ENCODE measurements at places on chromosomes 5 and 9. TPM values are rescaled to one million over a fixed set of nuclear protein-coding genes. Genes with fewer than 3 reads are reported as not detected.

DNA sequence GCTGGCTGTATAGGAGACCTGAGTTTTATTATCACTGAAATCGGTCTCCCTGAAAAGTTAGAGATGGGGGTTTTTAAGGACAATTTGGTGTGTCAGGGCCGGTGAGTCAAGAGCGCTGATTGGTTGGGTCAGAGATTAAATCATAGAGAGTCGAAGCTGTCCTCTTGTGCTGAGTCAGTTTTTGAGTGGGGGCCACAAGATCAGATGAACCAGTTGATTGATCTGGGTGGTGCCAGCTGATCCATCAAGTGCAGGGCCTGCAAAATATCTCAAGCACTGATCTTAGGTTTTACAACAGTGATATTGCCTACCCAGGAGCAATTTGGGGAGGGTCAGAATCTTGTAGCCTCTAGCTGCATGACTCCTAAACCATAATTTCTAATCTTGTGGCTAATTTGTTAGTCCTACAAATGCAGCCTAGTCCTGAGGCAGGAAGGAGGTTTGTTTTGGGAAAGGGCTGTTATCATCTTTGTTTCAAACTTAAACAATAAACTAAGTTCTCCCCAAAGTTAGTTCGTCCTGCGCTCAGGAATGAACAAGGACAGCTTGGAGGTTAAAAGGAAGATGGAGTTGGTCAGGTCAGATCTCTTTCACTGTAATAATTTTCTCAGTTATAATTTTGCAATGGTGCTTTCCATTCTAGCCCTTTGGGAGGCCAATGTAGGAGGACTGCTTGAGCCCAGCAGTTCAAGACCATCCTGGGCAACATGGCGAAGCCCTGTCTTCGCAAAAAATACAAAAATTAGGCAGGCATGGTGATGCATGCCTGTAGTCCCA, 31.6 kb upstream of the RFK start:
- no peak for DNase-seq

The WNT8A gene
- not detected for total RNA-seq

The HEMGN gene
- total RNA-seq, result not detected

The WDR36 gene
- total RNA-seq, result 12.4 TPM

GRCh38 chr9:4741365-4742089, 525 bp upstream of the AK3 start:
- peak; percentile 55 for DNase-seq

DNA sequence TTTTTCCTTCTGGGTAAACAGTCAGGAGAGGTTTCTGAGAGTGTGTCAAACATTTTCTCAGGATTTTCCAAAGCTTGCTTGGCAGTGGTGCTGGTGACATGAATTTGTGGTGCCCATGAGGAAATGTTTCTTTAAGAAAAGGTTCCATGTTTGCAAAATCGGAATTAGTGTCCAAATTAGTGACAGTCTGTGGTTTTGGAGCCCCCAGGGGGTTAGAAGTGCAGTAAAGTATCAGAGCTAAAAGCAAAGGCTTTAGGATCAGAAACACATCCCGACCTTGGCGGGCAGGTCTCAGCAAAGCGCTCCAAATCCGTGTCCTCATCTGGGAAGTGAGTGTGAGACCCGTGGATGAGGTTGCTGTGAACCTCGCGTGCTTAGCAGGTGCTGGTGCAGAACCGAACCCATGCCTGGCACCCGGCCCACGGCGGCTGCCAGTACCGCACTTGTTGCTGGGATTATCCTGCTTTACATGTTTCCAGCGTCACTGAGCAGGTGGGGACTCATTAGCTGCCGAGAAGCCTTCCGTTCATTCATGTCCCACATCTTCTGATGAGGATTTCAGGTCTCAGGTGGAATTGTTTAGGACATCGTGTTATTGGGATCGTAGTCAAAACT, 70.8 kb upstream of the COL5A1 start:
- no peak for DNase-seq
